Muscle of leg (tissue), 16 donors: ENCODE measurements at places on chromosomes 11 and 22. TPM values are rescaled to one million over a fixed set of nuclear protein-coding genes. Genes with fewer than 3 reads are reported as not detected.

The RAD9A gene
- 12.9 TPM for polyA plus RNA-seq

The OR6A2 gene
- not detected for polyA plus RNA-seq

The TPP1 gene
- polyA plus RNA-seq, result 30.9 TPM

The LPXN gene
- 2.8 TPM for polyA plus RNA-seq

The ELFN2 gene
- 1.7 TPM for polyA plus RNA-seq

The GRK3 gene
- 7.2 TPM for polyA plus RNA-seq

The FBXO7 gene
- 64.2 TPM for polyA plus RNA-seq

The CRACR2B gene
- polyA plus RNA-seq, result 17.9 TPM

The DLG2 gene
- 6.4 TPM for polyA plus RNA-seq

The P2RY6 gene
- polyA plus RNA-seq, result 1.8 TPM

The CLMP gene
- 24.2 TPM for polyA plus RNA-seq

The BTBD18 gene
- 0.07 TPM for polyA plus RNA-seq
